Activated naive CD4-positive, alpha-beta T cell (primary cell): ENCODE measurements at places on chromosomes 5 and 9.

- no peak for DNase-seq
These were observed 269.9 kb downstream of the DMRT2 start for GRCh38 chr9:1320051-1320557.

- DNase-seq, result no peak
These were observed 7.0 kb downstream of the SQSTM1 start for GRCh38 chr5:179827680-179828079.

DNA sequence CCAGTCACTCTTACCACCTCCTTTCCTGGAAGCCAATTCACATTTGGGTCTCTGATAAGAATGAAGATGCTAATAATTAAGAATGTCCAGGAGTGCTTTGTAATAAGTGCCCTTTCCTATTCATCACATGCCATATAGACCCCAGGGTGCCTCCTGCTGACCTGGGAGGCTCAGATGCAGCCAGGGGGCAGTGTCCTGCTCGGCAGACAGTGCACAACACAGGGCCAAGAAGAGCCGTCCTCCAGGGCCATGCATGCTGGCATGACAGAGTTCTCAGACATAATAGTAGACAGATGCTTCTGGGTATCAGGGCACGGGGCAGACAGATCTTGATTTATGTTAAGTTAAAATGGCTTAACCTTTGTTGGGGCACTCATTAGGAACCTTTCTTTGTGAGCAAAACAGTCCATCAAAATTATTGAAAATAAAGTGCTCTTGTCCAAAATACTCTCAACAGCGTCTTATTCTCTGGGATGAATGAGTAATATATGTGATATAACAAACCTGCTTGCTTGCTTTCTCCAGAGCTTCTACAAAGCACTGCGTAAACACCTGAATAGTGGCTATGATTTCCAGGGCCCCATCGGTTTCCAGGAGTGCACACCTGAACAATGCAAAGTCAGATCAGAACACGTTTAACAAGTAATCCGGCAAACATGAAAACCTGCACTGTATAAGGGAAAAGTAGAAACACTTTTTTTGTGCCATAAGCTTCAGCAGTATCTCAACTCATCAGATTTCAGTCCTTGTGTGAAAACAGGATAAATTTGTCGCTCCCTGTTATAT is 192.7 kb downstream of the FANCC start:
- DNase-seq, result no peak

- DNase-seq, result no peak
These were observed 11.1 kb downstream of the TRIM14 start for GRCh38 chr9:98107926-98108325.

DNA sequence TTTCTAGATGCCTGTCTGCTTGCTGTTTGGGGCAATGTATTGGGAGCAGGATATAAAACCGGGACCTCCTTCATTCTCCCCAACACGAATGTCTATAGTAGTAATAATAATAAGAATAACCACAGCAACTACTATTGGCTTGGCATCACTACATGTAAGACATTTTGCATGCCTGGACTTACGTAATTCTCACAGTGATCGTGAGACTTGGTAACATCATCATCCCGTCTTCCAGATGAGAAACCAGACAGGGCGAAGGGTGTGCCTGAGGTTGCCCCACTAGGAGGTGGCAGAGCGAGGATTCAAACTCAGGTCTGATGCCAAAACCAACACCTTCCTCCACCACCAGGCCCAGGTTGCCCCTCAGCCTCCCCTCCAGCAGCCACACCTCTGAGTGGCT is 185.1 kb downstream of the RGS3 start:
- DNase-seq, result no peak

- no peak for DNase-seq
These were observed 290.5 kb downstream of the ANXA1 start for GRCh38 chr9:73441890-73442818.

- no peak for DNase-seq
These were observed 13.0 kb downstream of the ERAP1 start for GRCh38 chr5:96794757-96795156.

GRCh38 chr9:99213197-99213596 is 8.5 kb downstream of the ALG2 start:
- no peak for DNase-seq

GRCh38 chr9:114496011-114496410 is 9.3 kb downstream of the WHRN start:
- no peak for DNase-seq

DNA sequence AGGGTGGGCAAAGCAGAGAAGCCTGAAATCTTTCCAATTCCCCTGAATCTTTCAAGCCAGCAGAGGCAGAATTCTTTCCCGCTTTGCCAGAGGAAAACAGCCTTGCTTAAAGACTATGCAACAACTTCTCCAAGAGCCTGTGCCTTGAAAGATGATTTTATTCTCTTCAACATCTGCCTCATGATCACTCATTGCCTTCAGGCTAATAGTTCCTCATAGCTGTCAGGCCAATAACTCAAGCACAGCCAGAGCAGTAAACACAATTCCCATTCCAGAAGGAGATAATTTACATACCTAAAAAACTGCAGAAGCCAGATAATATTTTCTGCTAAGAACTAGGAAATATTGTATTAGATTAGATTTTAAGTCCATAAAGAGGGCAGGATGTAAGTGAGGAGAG is 92.3 kb upstream of the PUM3 start:
- no peak for DNase-seq

- DNase-seq, result no peak
These were observed 44.8 kb upstream of the IER5L start for GRCh38 chr9:129222819-129223218.

- DNase-seq, result no peak
These were observed 28.2 kb downstream of the ERCC8 start for GRCh38 chr5:60916646-60917045.

GRCh38 chr9:128687453-128687852 is 1.6 kb upstream of the SET start:
- DNase-seq, result no peak

DNA sequence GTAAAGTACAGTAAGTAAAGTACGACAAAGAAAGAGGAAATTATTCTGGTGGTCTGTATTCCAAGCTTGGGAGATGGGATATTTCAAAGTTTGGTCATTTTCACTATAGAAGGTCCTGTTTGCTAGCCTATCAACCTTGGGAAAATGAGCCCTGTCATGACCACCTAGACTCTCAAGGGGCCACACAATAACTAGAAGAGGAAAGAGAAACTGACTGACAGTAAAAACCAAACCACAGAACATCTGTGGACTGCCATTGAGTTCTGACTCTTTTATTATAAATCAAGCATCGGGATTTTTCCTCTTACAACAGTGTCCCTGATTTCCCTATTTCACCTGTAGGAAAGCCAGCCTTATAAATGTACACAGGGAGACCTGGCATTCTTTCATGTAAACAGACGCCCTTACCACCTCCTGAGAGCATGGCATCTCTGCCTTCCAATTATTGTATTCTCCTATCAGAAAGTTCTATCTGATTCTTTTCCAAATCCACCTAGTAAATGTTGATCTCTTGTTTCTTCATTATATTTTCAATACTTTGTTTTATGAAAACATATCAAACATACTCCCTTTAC is 80.0 kb downstream of the ZNF622 start:
- DNase-seq, result no peak

DNA sequence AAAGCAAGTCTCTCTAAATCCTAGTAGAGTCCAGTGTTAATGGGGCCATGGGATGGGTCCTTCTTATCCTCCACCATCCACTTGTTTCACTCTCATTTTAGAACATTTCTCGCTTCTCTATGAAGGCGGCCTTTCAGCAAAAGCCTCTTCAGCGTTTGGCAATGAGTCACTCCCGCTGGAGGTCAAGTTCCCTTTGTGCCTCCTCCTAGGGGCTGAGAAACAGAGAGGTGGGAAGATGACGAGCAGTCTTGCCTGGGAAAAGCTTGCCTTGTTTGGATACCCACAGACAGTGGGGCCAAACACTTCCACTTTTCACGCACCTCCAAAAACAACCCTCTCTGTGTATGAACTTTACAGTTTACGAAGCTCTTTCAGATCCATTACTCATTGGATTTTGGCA is 168.8 kb downstream of the GABBR2 start:
- DNase-seq, result no peak

- no peak for DNase-seq
These were observed 29.3 kb downstream of the CARTPT start for GRCh38 chr5:71748360-71748759.

DNA sequence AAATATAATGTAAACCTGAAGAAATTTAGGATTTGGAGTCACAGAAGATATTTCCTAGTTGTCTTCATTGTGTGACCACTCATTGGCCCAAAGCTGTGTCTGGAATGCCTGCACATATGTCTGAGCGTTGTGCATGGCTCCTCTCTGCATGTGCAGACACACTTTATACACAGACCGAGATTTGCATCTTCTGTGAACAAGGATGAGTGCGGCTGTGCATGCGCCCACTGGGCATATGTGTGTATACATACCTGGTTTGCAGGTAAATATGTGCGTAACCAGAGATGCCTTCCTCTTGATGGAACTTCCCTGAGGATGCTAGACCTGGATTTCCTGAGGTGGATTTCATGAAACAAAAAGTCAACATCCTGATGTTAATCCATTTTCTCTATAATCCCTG is 19.1 kb downstream of the PHF2 start:
- no peak for DNase-seq

DNA sequence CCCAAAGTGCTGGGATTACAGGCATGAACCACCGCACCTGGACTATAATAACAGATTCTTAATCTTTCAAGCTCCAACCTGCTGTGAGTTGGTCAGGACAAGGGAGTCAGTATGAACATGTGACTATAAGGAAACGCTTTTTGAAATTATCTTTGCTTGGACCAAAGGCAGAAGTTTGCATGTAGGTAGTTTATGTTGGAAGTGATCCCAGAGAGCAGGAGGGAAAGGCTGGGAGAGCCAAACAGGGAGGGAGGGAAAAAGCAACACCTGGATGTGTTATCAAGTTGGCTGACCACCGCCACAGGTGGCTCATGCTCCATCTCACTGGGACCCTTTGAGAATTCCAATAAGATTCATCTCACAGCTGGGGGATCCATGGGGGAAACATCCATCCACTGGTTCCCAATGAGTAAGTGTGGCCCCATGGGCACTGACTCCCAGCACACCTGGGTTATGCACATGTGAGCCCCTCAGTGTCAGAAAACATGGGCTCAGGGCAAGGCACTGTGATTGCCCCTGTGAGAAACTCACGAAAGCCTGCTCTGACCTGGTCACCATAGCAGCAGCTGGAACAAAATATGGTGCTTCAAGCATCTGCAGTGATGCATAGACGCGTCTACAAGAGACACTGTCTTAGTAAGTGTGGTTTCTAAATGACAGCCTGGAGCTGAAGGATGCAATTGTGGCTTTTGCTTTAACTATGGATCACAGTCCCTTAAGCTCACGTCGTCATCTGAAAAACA is 62.1 kb downstream of the ARSB start:
- no peak for DNase-seq

DNA sequence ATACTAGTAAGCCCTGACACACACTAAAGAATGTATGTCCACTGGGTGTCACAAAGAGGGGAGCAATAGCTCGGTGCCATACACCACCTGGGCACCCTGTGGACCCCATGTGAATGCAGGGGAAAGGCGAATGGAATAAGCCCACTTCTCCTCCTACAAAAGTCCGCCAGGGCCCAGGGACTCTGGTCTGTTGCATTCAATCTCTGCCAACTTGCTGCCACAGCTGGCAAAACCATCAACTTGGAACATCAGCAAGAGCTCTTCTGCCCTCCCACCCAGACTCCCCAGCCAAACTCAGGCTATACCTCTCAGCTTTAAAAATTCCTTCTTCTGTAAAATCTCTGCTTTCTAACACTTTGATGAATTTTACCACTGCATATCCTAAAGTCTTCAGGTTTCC is 54.5 kb downstream of the PFDN1 start:
- no peak for DNase-seq

- no peak for DNase-seq
These were observed 50.1 kb upstream of the RETREG1 start for GRCh38 chr5:16666883-16667398.

DNA sequence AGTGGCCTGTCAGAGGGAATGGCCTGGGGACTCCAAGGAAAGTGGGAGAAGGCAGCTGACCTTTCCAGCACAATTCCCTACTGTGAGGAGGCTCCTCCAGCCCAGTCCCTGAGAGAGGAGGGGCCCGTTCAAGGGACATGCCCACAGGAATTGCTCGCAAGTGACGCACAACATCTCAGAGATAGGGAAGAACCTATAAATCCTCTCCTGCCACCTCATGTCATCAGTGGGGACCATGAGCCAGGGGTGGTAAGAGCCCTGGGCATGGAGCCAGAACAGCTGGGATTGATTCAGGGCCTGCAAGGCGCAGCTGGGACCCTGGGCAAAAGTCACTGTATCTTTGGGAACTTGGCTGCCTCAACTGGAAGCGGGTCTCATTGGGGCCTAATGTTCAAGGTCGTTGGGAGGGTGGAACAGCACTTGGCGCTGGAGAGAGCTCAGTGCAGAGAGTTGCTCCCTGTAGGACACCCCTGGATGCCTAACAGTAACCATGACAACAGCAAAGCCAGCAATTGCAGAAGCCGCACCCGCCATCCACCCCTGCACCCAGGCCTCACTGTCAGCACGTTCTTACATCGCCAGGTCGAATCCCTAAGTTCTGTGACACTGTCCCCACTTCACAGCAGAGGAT is 41.3 kb upstream of the ORM1 start:
- DNase-seq, result no peak

GRCh38 chr5:140043508-140043872 is 391 bp upstream of the NRG2 start:
- no peak for DNase-seq

- no peak for DNase-seq
These were observed 1.0 kb downstream of the FOCAD start for GRCh38 chr9:20684875-20685696.

- no peak for DNase-seq
These were observed 14.8 kb upstream of the QRFP start for GRCh38 chr9:130911254-130912049.

GRCh38 chr5:13632676-13633075 is 311.8 kb downstream of the DNAH5 start:
- no peak for DNase-seq

DNA sequence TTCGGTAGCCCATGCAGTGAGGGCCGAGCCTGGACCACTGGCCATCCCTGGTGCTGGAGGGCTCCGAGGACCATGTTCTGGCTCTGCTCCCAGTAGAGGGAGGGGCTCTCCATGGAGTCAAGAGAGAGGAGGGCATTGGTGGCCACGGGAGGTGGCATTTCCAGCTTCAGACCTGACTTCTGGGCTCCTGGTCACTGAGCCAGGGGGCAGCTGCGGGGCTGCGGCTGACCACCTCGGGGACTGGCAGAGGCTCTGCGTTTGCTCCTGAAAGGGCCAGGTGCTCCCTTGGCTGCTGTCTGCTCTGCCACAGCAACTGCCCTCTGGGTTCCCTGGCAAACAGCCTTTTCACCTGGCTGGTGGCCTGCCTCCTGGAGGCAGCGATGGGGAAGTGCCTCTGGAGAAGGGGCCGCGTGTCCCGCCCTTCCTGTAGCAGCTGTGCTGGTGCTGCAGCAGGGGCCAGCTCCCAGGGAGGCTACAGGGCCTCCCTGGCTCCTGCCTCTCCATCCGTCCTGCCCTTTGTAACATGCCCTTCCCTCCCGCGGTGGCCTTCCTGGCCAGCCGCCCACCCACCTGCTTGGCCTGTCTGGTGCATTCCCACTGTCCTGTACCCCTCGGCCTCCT is 144.6 kb downstream of the CACNA1B start:
- DNase-seq, result no peak
